ENCODE measurements at places on chromosomes 7 and 10.

DNA sequence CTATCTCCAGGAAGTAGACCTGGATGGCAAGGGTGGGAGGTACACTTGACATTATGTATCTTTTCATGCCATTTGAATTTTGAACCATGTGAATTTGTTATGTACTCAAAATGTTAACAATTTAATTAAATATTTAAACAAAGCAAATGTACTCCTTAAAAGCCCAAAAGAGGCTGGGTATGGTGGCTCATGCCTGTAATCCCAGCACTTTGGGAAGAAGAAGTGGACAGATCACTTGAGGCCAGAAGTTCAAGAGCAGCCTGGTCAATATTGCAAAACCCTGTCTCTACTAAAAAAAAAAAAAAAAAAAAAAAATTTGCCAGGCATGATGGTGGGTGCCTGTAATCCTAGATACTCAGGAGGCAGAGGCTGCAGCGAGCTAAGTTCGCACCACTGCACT lies 136.9 kb upstream of the ASAH2 start:
- no peak for DNase-seq

- no peak for DNase-seq
Measured at GRCh38 chr7:45623740-45624391, 49.7 kb downstream of the ADCY1 start.

DNA sequence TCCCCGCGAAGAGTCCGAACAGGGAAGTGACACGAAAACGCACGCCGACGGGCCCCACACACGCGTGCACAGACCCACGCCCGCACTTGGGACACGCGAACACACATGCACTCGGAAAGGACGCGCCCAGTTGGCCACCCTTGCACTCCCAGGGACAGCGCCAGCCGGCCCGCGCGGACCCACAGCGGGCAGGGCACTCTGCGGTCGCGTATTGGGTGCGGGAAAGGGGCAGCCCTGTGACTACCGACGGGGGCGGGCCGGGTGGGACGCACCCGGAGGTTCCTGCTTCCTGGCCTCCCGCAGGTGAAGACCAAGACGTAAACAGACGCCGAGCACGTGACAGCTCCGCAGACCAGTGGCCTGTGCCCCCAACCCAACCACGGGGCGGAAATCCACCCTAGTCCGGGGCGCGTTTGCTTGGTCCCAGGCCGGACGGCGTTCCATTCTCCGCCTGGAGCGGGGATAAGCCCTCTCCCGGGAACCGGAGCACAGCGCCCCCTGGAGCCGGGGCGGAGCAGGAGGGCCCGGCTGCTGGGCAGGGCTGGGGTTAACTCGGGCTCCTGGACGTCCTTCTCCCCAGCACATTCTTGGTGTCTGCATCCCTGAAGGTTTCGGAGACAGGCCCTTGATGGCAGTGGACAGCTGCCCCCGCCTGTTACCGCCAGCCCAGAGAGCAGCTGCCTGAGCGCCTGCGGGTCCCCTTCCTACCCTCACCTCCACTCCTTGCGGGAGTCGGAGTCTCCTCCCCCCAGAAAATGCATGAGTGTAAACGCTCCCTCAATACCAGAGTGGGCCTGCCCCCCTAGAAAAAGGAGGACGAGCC lies 2.0 kb upstream of the LZTS2 start:
- peak; percentile 50 for DNase-seq

GRCh38 chr10:121532292-121532864 lies 65.9 kb downstream of the FGFR2 start:
- no peak for DNase-seq

DNA sequence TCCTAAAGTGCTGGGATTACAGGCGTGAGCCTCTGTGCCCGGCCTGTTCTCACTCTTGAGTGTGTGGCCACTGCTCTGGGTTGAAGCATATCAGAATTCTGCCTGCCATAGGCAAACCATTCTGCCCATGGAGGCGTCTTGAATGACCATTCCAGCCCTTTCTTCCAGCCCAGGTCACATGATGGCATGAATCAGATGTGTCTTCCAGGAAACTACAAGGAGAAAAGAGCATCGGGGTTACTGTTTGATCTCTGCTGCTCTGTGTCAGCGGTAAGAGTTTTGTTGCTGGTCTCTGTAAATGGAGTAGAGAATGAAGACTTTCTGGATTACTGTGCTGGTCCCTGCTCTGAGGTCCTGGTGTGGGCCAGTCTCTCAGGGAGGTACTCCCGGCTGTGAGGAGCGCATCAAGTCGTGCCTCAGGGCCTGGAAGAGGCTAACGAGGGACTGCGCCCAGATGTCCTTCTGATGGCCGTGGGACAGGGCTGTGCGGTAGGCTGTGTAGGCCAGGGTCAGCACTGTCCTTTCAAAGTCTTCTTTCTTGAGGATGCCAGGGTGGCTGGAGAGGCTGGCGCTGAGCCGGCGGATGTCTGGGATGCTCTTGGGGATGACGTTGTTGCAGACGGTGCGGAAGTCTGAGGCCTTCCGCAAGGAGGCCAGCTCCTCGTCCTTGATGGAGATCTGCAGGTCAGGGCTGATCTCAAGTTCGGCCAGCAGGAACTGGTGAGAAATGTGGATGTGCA lies 5.8 kb upstream of the SLC13A4 start:
- DNase-seq, result no peak

DNA sequence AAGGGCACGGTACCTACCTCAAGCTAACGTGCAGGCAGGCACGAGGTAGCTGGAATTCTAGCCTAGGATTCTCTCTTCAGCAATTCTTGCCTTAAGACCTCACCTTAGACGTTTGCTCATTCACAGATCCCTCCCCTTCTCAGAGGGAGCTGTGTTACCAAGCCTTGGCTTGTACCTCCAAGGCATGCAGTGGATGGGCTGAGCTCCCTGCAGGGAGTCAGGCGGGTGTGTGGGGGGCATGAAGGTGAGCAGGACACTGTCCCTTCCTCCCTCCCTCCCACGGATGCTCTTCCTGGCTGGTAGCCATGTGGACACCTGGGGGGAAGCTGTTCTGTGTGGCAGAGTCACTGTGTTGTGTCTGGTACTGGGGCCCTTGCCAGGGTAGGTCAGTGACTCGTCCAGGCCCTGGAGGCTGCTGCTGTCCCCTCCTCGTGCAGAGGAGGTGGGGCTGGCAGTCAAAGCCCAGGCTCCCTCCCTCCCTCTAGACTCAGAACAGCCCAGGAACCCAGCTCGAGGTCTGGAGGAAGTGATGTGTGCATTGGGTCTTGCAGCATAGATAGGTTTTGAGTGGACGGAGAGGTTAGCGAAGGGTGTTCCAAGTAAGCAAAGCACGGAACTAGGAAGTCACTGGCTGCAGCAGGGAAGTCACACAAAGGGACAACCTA lies 222.2 kb upstream of the SH2B2 start:
- no peak for DNase-seq

DNA sequence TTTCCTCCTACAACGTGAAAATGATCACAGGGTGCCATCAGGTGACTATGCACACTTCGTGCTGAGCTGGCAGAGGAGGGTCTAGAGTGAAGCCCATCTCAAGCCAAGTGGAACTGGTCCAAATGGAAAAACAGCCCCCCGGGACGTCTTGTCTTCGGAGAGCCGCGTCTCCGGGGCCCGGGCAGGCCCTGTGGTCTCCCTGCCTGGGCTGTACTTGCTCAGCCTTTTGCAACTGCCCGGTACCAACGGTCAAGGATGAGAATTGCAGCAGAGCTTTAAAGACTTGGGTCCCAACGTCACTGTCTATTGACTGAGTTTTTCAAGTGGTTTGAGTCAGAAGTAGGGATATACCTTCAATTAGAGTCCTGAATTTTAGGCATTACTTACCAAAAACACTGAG lies 315.5 kb downstream of the PTPRN2 start:
- DNase-seq, result no peak

DNA sequence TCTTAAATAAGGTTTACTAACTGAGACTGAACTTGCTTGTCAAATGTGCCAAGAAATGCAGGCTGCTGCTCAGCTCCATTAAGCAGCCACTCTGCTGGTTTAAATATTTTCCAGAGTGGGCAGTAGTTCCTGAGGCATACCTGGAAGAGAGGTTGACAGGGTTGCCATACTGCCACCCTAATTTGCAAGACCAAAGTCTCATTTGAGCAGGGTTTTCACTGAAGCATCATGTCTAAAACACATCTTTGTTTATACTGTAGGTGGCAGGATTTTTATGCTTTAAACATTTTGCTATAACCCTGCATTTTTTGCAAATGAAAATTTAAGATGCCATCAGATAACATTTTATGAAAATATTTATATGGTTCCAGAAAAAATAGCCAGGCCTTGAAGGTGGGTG lies 618.0 kb upstream of the LRRTM3 start:
- no peak for DNase-seq

GRCh38 chr7:20280475-20281351 lies 50.0 kb upstream of the ITGB8 start:
- no peak for DNase-seq

DNA sequence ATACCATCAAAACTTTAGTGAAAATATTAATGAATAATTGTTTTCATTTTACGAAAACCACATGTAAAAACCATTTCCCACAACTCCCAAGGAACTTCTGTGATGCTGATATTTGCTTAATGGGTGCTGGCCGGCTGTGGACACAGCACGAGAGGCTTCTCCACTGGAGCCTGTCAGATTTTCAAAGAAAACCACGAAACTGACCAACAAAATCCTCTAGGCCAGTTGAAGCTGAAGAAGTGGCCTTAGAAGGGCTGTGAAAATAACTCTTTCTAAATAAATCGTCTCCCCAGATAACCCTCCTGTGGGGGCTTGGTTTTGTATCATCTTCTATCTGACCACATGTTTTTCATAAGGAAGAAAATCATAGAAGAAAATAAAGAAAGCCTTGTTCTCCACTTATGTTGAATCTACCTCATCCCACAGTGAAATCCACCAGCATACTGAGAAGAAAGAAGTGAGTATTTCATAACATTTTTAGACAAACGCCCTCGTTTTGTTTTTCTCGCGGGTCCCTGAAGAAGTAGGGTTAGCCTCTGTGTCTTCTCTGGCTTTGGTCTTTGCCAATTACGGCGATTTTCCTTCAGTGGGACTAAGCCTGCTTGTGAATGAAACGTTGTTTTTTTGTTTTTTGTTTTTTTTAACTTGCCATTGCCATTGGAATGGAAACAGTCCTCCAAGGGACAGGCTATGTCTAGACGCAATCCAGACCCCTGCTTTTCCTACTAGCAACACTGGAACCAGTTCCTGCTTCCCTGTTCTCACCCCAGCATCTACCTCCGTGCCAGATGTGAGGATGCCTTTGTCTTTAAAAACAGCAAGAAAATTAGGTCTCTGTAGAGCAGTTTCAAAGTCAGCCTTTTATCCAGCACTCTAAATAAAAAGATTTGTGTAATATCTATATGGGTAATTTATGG lies 123.9 kb downstream of the ADAM12 start:
- no peak for DNase-seq

GRCh38 chr10:17206210-17206709 lies 4.8 kb upstream of the TRDMT1 start:
- DNase-seq, result no peak

DNA sequence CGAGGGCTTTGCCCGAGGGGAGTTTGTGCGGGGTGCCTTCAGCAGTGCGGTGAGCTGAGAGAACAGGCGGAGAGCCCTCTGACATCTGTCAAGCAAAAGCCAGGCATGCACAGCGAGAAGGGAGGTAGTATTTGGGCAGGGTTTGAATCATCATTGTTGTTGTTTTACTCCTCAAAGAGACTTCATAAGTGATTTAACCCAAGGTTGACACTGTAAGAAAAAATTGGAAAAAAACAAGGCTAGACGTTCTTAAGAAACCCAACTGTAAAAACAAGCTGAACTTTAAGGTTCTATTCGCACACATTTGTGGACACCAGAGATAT lies 1.3 kb downstream of the ADAM22 start:
- no peak for DNase-seq

DNA sequence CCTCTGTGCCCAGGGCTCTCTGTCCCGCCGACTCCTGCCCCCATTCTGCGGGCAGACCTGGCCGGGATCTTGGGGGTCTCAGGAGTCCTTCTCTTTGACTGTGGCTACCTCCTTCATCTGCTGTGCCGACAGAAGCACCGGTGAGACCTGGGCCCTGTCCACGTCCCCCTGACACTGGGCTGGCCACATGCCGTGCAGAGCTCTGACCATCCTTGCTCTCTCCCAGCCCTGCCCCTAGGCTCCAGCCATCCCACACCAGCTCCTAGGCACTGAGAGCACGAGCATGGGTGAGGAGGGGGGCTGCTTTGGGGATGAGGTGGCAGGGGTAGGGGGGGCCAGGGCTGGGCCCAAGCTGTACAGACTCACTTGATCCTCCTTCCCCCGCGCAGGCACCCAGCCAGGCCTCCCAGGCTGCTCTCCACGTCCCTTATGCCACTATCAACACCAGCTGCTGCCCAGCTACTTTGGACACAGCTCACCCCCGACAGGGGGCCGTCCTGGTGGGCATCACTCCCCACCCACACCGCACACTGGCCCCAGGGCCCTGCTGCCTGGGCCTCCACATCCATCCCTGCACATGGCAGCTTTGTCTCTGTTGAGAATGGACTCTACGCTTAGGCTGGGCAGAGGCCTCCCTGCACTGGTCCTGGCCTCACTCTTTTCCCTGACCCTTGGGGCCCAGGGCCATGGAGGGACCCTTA lies 4.8 kb upstream of the PILRB start:
- no peak for DNase-seq

DNA sequence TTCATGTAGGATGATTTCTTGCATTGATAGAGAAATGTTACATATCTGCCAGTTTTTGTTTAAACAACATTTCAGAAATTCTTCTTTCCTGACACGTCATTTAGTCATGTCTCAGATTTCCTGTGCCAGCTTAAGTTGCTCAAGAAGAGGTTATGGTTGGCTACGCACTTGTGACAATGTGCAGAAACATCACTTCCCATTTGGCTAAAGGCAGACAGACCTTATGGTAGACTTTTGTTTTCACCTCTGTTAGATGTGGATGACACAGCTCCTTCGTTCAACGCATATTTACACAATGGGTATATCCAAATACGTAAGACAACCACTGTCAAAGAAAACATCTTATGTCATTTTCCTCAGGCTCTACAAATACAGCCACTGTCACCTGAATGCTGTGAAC lies 125.8 kb downstream of the DOCK4 start:
- no peak for DNase-seq

- no peak for DNase-seq
Measured at GRCh38 chr7:117312593-117313580, 10.0 kb downstream of the WNT2 start.

- no peak for DNase-seq
Measured at GRCh38 chr10:13536674-13537366, 8.0 kb upstream of the BEND7 start.

- no peak for DNase-seq
Measured at GRCh38 chr10:266974-267425, 131.7 kb downstream of the ZMYND11 start.

DNA sequence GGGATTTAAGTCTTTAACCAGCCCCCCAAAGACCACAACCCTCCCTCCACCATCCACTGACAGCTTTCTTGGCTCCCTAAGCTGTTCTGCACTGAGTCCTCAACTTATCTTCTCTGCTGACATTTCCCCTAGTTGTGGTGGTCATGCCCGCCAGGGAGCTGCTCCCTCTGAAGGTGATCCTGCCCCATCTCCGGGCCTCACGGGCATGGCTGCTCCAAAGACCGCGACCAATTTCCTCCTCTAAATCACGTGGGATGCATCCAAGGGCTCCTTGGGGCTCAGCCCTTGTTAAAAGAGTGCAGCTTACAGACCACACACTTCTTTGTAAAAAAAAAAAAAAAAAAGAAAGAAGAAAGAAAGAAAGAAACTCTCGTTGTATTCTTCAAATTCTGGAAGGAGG lies 27.1 kb upstream of the KLF6 start:
- no peak for DNase-seq

Data from stimulated activated CD8-positive, alpha-beta memory T cell treated with anti-CD3 and anti-CD28 coated beads, Interleukin-12 subunit alpha, Interleukin-12 subunit beta, amount 100 ng/mL, for 1 hour (primary cell).